ENCODE measurements at places on chromosomes 2 and 18. TPM values are rescaled to one million over a fixed set of nuclear protein-coding genes. Genes with fewer than 3 reads are reported as not detected.

The FEV gene
- total RNA-seq = 0.63 TPM

The HOXD13 gene
- 1.5 TPM for total RNA-seq

The TCF23 gene
- total RNA-seq = not detected

The IL36B gene
- not detected for total RNA-seq

The SCN3A gene
- 2.1 TPM for total RNA-seq

The CNGA3 gene
- 3.4 TPM for total RNA-seq

The NUP35 gene
- 12.2 TPM for total RNA-seq

The SERPINB3 gene
- total RNA-seq = not detected

The PMAIP1 gene
- total RNA-seq = 2.1 TPM

The WDR35 gene
- 2.7 TPM for total RNA-seq

The LIMS4 gene
- 0.93 TPM for total RNA-seq

The SNED1 gene
- 7.0 TPM for total RNA-seq

- DNase-seq = no peak
Measured at GRCh38 chr18:62651276-62652056, 63.9 kb upstream of the PHLPP1 start.

GRCh38 chr2:159459279-159459678 lies 157.1 kb downstream of the BAZ2B start:
- DNase-seq = no peak

DNA sequence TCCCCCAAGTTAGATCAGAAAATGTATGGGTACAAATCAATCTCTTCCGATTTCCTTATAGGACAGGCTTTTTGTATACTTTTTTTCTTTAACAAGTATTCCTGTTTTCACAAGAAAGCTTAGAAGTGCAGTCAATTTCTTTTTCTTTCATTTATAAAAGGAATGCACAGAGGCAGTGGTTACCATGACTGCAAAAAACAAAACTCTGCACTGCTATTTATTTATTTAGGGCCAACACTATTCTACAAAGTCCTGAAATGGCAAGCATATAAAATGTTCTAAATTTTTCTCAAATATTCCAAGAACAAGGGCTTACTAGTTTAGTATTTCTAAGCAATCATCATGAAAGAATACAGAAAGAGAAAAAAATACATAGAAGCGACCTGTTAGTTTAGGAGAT lies 22.2 kb downstream of the ATAD2B start:
- DNase-seq = no peak

DNA sequence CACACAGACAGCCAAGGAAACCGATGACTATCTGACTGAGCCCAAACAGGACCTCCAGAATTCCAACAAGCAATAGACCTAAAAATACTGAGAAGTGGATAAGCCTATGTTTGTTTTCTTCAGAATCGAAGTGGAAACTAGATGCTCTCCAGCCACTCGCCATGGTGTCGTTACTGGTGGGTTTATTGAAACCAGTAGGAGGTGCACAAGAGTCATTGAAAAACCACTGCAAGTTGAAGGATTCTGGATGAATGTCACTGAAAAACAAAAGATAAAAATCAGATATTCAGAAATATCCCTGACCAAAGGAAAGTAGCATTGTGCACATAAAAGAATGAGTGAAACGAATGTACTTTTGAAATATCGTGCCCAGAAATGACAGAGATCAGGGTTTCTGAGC lies 15.3 kb downstream of the TM4SF20 start:
- DNase-seq = peak; percentile 13

GRCh38 chr18:72013427-72013850 lies 530.7 kb downstream of the CBLN2 start:
- DNase-seq = no peak

- DNase-seq = no peak
Measured at GRCh38 chr2:119385466-119385865, 18.7 kb downstream of the DBI start.

GRCh38 chr18:63087421-63088230 lies 231.9 kb downstream of the BCL2 start:
- no peak for DNase-seq

DNA sequence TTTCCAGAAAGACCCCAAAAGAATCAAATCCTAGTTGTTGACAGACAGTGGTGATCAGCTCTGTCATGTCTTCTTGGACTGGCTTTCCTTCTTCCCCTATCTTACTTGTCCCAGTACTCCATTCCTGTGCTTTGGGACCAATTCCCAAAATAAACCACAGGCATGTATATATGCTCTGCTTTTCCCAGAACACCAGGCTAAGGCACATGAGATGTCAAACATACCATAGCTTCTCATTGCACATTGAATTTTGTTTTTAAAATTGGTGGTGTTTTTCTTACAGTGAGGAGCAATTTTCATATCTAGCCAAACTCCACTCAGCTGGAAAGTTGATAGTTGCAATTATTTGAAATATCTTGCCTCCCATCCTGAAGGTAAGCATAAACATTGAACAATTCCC lies 88.9 kb upstream of the RGPD4 start:
- no peak for DNase-seq

- DNase-seq = peak; percentile 75
Measured at GRCh38 chr2:111897924-111898702, at the start of gene MERTK. MERTK (plus strand) TSS chr2:111898607; CDS start chr2:111898736, 129 bp downstream.

GRCh38 chr2:64753399-64753798 lies 99.7 kb upstream of the SERTAD2 start:
- DNase-seq = no peak

GRCh38 chr2:177906041-177906718 lies 166.4 kb downstream of the PDE11A start:
- DNase-seq = peak; percentile 55

GRCh38 chr2:220779931-220780330 lies 792.2 kb downstream of the EPHA4 start:
- no peak for DNase-seq

DNA sequence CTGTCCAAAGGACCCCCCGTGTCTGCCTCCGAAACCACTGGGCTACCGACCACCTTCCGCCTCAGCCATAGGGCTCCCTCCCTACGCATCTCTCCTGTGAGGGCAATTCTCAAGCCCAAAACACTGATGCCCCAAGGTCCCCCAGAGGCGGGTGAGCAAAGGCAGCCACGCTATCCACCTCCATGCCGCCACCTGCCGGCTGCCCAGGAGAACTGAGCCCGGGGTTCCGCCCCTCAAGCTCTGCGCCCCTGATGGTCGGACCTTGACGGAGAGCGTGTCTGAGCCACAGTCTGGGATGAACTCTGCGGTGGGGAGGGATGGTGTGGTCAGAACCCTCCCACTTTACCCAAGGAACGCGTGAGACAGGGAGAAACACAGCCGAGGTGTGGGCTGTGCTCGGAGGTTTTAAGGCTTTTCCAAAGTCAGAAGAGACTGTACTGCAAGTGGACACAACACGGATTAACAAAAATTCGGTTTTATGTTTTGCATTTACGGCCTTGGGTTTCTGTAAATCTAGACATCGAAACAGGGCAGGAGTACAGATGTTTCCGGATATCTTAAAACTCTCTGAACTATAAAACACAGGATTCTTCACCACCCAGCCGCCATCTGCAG lies 114.1 kb downstream of the ZNF516 start:
- no peak for DNase-seq

DNA sequence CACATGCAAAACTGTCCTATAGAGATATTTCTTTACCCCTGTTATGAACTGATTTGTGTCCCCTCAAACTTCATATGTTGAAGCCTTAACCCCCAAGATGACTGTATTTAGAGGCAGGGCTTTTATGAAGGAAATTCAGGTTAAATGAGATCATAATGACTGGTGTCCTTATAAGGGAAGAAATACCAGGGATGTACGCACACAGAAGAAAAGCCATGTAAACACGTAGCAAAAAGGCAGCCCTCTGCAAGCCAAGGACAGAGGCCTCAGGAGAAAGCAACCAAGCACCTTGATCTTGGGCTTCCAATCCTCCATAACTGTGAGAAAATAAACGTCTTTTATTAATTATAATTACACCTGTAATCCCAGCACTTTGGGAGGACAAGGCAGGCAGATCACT lies 101.3 kb upstream of the NDUFV2 start:
- DNase-seq = no peak

GRCh38 chr18:7273301-7273921 lies 42.5 kb downstream of the LRRC30 start:
- peak; percentile 55 for DNase-seq

- no peak for DNase-seq
Measured at GRCh38 chr2:63051042-63051794, 588 bp downstream of the OTX1 start.

DNA sequence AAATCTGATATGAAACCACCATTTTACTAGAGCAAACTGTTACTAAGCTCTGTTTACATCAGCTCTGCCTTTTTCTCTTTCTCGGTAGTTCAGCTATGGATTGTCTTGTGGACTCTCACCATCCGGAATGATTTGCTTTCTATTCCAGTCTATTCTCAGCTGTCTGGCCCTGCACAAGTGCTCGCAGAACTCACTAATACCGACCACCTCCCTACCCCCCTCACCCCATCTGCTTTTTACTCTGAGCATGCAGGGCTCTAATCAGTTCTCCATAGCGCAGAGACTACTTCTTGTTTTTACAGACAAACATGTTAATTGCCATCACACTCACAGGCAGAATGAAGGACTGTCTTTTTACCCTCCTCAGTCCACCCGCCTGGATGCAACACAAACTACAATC lies 180.7 kb upstream of the POU3F3 start:
- no peak for DNase-seq

GRCh38 chr2:147223553-147224060 lies 621.2 kb upstream of the ACVR2A start:
- no peak for DNase-seq

GRCh38 chr18:27771571-27771970 lies 405.4 kb downstream of the CDH2 start:
- DNase-seq = no peak

DNA sequence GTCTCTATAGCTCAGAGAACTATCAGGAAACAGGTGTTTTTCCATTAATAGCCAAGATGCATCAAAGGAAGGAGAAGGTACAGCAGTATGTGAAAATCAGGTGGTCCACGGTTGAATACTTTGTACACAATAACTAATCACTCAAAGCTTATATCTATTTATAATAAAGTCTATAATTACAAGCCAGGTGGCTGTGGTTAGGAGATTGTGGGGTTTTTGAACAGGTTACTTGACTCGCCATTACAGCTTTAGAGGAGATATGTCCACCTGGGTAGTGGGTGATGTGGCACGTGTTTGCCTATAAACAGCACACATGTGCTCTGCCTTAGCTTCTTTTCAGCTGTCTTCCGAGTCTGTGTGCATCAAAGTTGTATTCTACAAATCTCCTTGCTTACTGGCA lies 892.2 kb upstream of the ZEB2 start:
- no peak for DNase-seq

DNA sequence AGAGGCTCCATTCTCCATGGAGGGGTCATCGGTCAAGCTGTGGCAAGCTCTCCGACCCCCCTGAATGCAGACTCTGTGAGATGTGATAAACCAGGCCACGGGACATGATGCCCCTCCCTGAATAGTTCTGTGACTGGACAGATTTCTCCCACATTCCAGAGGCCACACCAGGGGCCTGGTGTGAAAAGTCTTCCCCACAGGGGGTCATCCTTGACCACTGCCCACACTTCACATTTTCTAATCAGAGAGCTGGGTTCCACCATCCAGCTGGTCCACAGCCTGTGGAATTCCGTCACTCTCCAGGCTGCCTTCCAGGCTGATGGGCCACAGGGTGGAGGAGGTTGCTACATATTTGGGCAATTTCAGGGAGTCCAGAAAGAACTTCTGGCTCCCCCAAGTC lies 51.3 kb upstream of the CYRIA start:
- no peak for DNase-seq

GRCh38 chr2:73614997-73615396 lies 27.2 kb downstream of the NAT8 start:
- no peak for DNase-seq

- DNase-seq = no peak
Measured at GRCh38 chr2:180146541-180146940, 139.4 kb upstream of the CWC22 start.

- DNase-seq = no peak
Measured at GRCh38 chr2:102460467-102460866, 12.6 kb upstream of the SLC9A4 start.

DNA sequence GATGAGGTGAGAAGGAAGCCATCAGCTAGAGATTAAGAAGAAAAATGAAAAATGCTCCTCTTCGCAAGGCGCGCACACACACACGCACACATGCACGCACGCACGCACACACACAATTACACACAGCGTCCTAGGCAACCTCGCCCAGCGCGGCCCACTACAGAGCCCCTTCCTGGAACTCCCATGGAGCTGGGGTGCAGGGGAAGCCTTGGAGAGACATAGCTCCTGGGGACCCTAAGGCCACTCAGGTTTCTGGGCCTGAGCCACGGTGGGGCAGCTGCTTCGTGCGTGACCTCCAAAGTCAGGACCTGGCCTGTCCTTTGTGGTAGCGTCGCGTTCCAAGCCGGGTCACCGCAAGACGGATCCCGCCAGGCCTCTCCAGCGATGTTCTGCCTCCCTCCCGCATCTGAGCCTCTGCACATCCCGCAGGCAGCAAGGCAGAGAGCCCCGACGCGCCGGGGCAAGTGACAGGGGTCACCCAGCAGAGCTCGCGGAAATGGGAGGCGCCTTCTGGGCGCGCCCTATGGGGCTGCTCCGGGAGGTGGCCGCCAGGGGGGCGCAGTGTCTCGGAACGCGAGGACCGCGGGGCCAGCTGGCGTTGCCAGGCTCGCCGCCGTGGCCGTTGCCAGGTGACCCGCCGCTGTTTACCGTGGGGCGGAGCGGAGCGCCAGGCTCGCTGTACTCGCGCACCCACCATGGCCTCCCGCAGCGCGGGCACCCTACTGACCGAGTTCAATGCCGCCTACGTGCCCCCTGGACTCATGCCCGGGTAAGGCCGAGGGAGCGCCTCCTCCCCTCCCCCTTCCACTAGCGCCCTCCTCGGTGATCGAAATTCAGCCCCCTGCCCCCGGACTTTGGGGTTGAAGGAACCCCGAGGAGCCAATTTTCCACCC lies 79.0 kb downstream of the CIB4 start:
- DNase-seq = peak; percentile 45

Data from mucosa of descending colon (tissue), 3 donors.